ENCODE measurements at places on chromosomes 4 and X.

DNA sequence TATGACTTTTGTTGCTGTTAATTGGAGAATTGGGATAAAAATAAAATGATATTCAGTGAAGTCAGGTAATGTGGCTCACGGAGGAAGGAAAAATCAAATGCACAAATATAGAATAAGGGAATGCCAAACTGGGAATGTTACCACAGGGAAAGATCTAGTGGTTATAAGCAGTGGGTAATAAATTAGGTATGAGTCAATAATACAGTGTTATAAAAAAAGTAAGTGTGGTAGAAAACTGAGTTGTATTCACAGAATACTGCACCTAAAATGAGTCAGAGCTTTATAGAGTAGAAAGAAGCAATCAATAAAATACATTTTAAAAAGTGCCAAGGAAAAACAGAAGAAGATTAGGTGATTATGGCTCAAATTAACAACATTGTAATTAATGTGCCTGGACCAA, 34.5 kb downstream of the INTS12 start:
- DNase-seq, result no peak

GRCh38 chr4:4396628-4397440, 9.9 kb downstream of the NSG1 start:
- no peak for DNase-seq

DNA sequence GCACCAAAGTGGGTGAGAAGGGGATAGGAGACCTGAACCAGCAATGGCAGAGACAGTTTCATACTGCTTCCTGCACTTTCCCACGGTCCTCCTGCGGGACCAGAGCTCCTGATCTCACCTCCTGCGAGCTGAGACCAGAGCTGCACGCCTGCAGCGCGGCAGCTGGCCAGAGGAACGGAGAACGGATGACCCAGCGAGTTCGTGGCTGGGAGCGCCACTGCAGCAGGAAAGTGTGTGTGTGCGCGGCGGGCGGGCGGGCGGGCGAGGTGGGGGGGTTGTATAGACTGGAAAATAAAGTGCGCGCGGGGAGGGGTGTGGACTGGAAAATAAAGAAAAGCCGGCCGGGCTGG, 16.5 kb downstream of the MCF2 start:
- no peak for DNase-seq

- no peak for DNase-seq
Observed at GRCh38 chr4:184329235-184329634, 111.6 kb upstream of the ENPP6 start.

DNA sequence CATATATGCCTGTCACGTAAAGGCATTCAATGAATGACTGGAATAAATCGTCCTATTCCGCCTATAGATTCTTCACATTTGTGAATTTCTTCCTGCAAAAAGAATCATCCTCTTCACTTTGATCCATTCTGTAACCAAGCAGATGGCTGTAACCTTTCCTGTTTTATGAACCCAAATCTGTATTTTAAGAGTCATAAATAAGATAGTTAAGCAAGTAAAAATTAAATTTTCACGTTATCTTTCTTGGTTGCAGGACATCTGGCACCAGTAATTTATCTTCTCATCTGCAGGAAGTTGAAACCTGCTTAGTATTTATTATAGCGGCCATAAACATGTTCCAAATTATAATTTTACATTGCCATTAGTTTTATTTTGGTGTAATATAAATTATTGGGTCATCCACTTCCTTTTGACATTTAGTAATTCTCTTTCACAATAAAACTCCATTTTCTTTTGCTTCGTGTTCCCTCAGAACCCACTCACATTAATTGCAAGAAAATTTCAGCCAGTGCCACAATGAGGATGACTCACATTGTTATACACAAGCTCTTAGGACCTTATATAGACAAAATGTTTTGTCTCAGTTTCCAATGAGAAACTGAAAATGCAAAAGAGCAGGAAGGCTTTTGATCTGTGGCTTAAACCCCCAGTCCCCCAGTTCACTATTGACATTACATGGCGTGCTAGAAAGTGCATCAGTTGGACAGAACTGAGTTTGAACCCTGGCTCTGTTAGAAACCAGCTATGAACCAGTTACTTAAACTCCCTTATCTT, 51.1 kb downstream of the TMEM156 start:
- no peak for DNase-seq

DNA sequence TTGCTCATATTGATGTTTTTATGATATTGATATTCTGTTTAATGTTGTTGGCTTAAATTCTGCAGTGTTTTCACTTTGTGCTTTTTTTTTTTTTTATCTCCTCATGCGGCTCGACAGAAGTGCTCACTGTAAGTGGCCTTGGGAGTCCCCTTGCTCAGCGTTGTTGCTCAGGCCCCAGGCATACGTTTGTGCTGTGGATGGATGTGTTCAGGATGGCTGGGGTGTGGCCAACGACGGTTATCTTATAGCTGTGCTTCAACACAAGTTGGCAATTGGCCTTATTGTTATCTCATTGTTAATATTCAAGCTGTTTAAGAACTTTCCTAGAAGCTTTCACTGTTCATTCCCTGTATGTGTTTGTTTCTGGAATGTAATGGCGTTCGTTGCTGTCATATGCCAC, 36.4 kb upstream of the CLCN4 start:
- DNase-seq, result no peak

DNA sequence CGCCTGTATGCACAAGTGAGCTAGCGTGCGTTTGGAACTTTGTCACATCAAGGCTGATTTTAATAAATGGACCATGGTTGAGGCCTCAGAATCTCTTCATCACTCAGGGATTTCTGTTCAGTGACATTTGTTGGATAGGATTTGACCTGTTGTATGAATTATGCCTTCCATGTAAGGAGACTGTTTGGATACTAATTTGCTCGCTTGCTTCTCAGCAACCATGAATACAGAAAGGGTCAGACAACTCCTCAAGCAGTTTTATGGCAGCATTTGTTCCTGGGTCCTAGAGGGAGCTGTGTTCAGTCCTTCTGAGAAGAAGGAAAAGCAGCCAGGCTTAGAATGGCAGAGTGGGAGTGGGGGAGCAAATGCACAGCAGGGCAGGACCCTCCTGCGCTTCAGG, 269.7 kb upstream of the LCORL start:
- DNase-seq, result no peak

- no peak for DNase-seq
Observed at GRCh38 chrX:12798601-12799000, 7.4 kb downstream of the PRPS2 start.

GRCh38 chr4:128832243-128832625, 22.7 kb downstream of the JADE1 start:
- DNase-seq, result no peak

DNA sequence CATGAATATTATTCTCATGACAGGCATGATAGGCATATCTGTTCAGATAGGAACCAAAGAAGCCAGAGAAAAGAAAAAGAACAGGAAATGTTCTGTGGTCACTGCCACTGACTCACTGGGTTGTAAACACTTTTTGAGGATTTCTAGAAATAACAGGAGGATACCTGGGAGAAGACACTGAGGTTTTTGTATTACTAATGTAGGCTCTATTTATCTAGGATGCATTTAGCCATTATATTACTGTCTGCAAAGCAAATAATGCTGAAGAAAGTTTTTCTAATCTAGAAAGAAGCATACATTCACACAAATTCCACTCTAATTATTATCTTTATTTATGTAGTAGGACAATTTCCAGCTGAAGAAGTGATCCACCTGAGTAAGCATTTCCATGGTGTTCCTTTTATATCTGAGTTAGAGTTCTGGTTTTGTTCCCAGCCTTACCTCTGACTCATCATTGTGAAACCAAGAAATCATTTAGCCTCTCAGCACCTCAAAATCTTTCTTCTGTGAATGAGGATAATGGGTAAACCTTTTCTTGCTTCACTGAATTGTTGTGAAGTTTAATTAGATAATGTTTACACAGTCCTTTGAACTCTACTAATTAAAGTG, 40.2 kb upstream of the EPGN start:
- no peak for DNase-seq

DNA sequence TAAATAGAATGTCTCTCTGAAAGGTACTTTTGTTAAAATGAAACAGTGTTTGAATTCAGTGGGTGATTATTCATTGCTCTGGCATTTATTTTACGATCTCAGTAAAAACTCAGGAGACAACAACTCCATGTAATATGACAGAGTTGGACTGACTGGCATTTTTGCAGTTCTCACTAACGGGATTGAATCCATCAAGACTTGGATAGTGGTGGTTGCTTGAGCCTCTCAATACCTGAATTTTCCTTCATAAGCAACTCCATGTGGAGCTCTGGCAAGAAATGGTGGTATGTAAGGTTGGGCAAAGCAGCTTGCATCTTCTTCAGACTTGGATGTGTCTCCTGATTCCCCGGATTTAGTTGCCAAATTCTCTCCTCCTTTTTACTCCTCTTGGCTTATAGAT, 72.7 kb downstream of the FRMPD4 start:
- no peak for DNase-seq

- no peak for DNase-seq
Observed at GRCh38 chrX:129939986-129940385, 34.0 kb downstream of the UTP14A start.

DNA sequence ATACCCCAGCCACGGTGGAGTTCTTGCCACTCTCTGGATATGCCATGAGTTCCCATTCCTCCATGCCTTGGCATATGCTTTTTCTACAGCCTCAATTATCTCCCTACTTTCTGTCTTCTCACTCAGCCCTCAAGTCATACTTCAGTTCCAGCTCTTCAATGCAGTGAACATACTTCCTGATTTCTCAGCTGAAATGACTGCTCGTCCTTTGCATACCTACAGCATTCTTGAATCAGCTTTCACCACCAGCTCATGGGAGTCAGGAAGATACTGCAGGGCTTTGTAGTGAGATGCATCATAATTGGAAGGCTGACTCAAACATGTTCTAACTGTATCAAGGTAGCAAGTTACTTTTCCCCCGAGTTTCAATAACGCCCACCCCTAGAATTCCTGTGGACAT, 118.4 kb downstream of the APBB2 start:
- DNase-seq, result no peak

- no peak for DNase-seq
Observed at GRCh38 chr4:37584071-37584470, 102.1 kb downstream of the RELL1 start.

DNA sequence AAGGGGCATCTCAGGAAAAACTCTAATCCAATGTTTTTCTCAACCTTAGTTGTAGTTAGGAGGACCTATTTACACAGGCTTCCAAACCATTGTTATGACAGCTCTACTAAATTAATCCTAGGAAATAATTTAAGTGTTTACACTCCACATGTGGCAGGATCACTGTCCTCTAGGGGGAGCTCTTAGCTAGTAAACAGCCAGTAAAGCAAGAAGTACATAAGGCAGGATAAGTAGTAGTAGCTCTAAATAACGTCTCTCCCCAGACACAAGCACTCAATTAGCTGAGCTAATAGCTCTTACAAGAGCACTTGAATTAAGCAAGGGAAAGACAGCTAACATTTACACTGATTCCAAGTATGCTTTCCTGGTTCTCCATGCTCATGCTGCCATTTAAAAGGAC, 37.3 kb downstream of the NUDT11 start:
- no peak for DNase-seq

GRCh38 chrX:103155201-103155600, 59.7 kb upstream of the BEX4 start:
- DNase-seq, result no peak

- no peak for DNase-seq
Observed at GRCh38 chr4:81806485-81806884, 334.8 kb upstream of the RASGEF1B start.

- DNase-seq, result no peak
Observed at GRCh38 chrX:128739539-128739938, 687.3 kb upstream of the ACTRT1 start.

- DNase-seq, result no peak
Observed at GRCh38 chrX:331825-332495, 13.4 kb upstream of the GTPBP6 start.

- DNase-seq, result no peak
Observed at GRCh38 chr4:179399054-179399782, 1957.0 kb upstream of the AGA start.

DNA sequence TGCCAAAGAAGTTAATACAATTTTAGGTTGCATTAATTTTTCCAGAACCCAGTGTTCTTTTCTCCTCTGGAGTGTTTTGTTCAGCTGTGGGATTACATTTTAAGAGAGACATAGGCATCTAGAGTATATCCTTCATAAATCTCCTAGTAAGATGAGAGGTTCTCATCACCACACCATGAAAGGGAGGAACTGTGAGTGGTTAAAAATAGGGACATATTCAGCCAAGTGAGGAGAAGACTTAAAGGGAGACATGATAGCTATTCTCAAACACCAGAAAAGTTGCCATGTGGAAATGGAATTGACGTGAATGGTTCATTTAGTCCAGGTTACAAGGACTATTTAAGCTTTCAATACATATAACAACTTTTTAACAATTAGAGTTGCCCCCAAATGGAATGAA, 6.5 kb upstream of the MRPL1 start:
- no peak for DNase-seq

DNA sequence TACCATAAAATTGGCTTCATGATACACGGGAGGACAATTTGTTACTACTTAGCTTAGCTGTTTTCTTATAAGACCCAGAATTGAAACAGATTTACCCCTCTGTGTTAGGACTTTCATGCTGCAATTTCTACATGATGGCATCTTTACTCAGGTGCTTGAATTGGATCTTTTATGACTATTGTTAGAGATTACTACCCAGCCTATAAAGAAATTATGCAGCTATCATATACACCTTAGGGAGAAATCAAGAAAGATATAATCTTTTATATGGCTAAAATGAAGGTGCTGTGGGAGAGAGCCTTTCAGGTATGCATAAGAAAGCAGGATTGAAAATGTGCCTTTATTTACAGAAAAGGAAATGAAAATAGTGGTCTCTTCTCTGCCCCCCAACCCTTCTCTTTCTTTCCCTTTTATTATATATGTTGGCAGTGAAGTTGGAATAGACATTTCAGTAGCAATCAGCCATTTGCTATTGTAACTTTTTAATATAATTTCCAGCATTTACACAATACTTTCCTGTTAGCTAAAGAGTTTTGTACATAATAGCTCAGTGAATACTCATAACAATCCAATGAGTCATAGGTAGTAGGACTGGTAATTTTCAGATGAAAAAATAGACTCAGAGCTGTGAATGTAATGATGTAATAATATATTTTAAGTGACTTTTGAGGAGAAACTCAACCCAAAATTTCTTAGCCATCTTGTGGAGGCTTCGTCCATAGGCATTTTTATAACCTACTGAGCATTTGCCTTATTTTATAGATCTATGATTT, 311.8 kb downstream of the ADGRL3 start:
- no peak for DNase-seq

- DNase-seq, result no peak
Observed at GRCh38 chr4:164748375-164748774, 5.6 kb upstream of the SMIM31 start.

- no peak for DNase-seq
Observed at GRCh38 chrX:153620576-153620975, 21.6 kb upstream of the CCNQ start.

GRCh38 chr4:120198411-120198810, 131.8 kb upstream of the MAD2L1 start:
- DNase-seq, result no peak

Data from T1000 (cell line).